ENCODE measurements at places on chromosomes 7 and 10.

- DNase-seq: no peak
These were observed 51.0 kb downstream of the MLLT10 start for GRCh38 chr10:21584834-21585530.

GRCh38 chr10:112650588-112651030, 203.6 kb downstream of the VTI1A start:
- DNase-seq: peak; percentile 28

DNA sequence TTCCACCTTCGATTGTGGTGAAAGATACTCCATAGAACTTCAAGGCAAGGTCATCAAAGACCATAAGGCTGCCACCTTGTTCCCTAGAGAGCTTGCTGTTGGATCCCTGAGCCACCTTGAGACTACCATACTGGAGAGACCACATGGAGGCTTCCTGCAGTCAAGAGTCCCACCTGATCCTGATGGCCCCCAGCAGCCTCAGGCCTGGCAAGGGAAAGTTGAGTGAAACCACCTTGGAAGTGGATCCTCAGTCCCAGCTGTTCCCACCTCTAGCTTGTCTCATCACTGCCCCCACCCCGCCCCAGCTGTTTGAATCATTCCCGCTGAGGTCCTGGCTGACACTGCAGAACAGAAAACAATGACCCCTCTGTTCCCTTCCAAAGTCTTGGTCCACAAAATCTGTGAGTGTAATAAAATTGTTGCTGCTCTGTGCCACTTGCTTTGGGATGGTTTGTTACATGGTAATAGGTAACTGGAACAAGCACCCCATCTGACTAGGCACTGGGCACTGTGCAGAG, 32.0 kb downstream of the PRLHR start:
- no peak for DNase-seq

- DNase-seq: no peak
These were observed 102.4 kb downstream of the EGFR start for GRCh38 chr7:55121249-55121648.

GRCh38 chr7:122942765-122943164, 52.7 kb downstream of the TAS2R16 start:
- DNase-seq: no peak

- no peak for DNase-seq
These were observed 120.6 kb downstream of the NEBL start for GRCh38 chr10:20776384-20777118.

DNA sequence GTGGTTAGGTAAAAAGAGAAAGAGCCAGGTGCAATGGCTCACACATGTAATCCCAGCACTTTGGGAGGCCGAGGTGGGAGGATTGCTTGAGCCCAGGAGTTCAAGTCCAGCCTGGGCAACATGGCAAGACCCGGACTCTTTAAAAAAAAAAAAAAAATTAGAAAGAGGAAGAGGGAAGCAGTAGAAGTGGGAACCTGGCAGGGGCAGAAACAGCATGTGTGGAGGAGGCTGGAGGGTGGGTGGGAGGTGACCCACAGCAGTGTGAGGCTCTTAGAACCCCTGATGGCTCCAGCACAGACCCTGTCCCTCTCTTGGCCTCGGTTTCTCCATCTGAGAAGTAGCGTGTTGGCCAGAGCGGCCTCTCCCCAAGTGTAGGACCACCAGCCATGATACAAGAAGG, 4.9 kb upstream of the CCL24 start:
- DNase-seq: no peak

GRCh38 chr10:113557424-113557862, 4.6 kb downstream of the HABP2 start:
- DNase-seq: no peak

GRCh38 chr10:16562891-16563290, 41.2 kb upstream of the C1QL3 start:
- no peak for DNase-seq

GRCh38 chr7:96331775-96332174, 9.9 kb upstream of the SLC25A13 start:
- DNase-seq: no peak

GRCh38 chr10:43043342-43043772, 33.5 kb upstream of the RET start:
- no peak for DNase-seq

- DNase-seq: no peak
These were observed 19.9 kb downstream of the ANKRD22 start for GRCh38 chr10:88831709-88832108.

- DNase-seq: no peak
These were observed 55.9 kb upstream of the PAPSS2 start for GRCh38 chr10:87603769-87604168.

DNA sequence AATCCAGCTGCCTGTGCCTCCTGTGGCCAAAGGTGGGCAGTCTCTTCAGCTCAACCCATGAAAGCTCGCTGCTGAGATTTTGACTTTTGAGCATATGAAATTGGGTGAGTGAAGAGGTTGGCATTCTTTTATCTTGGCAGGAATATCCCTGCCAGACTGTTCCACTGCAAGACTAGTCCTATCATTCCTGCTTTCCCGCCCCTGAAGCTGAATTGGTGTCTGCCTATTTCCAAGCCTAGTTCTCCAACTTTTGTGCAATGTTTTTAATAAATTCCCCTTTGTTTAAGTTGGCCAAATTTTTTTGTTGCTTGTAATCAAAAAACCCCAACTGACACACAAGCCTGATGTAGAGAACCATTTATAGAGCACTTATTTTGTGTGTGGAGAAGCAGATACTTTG, 34.8 kb upstream of the BICC1 start:
- no peak for DNase-seq

- DNase-seq: peak; percentile 29
These were observed 15.3 kb upstream of the THSD7A start for GRCh38 chr7:11847336-11847735.

- DNase-seq: peak; percentile 34
These were observed 51.3 kb upstream of the SEPTIN7 start for GRCh38 chr7:35749556-35749955.

GRCh38 chr10:119455609-119456434, 86.7 kb downstream of the RGS10 start:
- DNase-seq: no peak

DNA sequence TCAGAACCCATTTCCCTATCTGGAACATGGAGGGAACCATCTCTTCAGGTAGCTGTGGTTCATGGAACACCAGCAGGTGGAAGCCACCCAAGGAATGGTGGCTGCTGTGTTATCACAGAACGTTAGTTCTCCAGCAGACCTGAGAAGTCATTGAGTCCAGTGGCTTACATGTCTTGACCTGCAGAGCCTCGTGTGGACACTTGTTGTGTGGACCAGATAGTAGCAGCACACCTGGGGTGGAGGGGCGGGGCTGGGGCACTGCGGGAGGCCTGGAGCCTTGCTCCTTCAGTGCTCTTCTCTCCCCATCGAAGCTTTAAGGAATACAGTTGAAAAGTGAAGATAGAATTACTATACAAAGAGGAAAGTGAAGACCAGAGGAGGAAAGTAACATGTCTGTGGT, 42.4 kb downstream of the VWA2 start:
- no peak for DNase-seq

DNA sequence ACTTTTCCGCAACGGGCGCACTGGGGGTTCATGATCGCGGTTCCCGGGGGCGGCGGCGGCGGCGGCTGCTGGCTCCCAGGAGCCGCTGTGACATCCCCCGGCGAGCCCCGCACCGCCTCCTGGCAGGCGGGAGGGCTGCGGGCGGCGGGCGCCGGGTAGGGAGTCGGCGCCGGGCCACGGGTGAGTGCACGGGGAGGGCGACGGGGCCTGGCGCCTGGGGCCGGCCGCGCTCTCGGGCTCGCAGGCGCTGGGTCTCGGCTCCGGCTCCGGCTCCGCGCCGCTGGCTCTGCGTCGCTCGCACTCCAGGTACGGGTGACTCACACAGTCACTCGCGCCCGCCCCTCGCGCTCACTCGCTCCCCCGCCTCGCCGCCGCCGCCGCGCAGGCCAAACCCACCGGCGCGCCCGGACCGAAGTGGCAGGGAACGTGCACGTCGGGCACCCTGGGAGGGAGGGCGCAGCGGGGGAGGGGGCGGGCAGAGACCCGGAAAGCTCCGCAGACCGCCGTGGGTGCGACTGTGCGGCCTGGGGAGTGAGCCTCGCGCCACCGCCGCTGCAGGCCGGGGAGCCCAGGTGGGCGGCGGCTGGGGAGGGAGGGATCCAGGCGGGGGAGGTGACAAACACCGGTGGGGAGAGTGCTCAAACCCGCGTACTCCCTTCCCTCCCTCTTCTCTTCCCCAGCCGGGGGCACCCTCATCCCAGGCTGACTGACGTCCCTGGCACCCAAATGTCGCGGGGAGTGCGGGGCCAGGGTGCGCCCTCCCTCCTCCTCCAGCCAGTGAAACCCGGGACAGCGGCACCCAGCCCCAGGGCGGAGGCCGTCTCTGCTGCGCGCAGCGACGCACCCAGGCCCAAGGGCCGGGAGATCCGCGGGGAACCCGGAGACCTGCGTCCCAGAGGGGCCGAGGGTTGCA, 276.9 kb upstream of the NEBL start:
- peak; percentile 21 for DNase-seq

- no peak for DNase-seq
These were observed 11.4 kb upstream of the RBM20 start for GRCh38 chr10:110632591-110633215.

GRCh38 chr10:123561141-123561440, 105.1 kb upstream of the GPR26 start:
- no peak for DNase-seq

DNA sequence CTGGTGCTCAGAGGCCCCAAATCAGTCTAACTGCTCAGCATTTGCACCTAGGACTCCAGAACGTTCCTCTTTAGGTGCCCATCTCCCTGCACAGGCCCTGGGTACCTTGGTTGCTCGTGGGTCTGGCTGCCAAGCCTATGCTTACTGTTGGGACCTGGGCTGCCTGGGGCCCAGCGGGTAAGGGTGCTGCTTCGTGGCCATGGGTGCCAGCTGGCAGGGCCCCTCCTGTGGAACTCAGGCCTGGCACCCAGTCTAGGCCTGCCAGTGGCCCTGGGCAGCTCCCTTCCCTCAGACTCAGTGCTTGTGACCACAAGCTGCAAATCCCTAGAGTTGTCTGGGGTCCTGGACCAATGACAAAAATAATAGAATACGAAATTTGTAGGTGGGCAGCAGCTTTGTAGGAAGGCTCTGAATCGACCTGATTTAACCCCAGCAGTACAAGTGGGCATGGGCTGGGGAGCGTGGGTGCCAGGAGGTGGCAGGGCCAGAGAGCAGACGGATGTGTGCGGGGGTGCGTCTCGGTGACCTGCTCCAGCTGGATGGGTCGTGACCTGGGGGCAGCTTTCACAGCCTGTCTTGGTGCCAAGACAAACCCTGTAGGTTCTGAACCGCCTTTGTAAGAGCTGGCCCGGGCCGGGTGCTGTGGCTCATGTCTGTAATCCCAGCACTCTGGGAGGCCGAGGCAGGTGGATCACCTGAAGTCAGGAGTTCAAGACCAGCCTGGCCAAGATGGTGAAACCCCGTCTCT, 69.7 kb downstream of the MKI67 start:
- no peak for DNase-seq

DNA sequence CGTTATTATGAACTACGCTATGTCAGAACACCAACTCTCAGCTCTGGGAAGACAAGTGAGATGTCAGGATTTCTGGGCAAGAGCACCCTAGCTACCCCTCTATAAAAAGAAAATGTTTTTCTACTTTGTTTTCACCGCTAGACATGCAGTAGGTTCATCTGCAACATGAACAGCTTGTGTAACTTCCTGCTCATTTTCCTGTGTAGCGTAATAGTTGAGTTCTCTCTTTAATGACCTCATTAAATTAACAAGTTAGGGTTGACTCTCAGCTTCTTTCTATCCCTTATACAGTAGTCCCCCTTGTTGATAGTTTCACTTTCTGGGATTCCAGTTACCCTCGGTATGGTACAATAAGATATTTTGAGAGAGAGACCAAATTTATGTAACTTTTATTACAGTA, 329.4 kb upstream of the ZNF32 start:
- no peak for DNase-seq

GRCh38 chr7:153920897-153921296, 131.3 kb upstream of the DPP6 start:
- DNase-seq: no peak

- no peak for DNase-seq
These were observed 396.8 kb upstream of the ANKRD30A start for GRCh38 chr10:36728626-36729025.

GRCh38 chr10:33142295-33142694, 184.3 kb upstream of the ITGB1 start:
- no peak for DNase-seq

DNA sequence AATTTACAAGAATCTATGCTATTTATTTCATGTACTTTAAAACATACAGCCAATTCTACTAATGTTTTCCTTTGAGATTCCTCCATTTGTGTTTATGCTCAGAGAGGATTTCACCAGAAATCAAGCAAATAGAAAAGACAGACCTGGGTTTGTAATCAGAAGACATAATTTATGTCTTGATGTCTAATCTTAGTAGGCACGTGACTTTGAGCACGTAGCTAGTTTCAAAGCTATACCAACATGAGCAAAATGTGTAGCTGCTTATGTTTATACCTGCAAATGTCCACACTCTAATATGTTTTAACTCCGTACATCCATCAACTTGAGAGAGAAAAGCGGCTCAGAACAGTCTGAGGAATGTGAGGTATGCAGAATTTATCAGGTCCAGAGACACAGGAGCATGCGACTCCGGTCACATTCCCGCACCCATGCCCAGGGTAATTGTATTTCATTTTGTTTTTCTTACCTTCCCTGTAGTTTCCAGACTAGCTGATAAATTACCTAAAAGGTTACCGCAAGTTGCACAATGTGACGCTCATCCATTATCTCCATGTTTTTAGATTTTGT, 40.0 kb downstream of the SVOPL start:
- no peak for DNase-seq

DNA sequence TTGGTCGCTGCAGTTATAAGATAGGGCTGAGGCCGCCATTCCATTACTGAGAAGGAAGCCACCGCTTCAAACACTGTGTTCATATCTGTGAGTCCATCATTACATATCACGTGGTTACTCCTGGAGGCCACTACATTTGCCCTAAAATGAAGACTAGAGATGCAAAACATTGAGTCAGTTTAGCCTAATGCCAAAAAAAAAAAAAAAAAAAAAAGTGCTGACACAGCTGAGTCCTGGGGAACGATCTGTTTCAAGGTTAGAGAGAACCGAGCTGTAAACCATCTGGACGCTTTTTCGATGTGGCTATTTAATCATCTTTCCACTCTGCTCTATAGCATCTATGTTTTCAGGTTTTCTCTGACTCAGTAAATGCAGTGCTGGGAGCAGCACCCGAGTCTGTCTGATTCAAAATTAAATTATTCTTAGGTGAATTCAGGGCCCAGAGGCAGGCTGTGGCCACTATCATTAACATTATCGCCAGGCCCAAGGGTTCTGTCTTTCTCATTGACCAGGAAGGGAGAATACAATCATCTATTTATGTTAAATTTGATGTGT, 449.1 kb downstream of the PAXIP1 start:
- no peak for DNase-seq

- DNase-seq: peak; percentile 42
These were observed 104.4 kb upstream of the LRRC4 start for GRCh38 chr7:128135515-128136214.

Measured in M059J (cell line).